SK-N-DZ (cell line): ENCODE measurements at places on chromosomes 7 and 10.

GRCh38 chr7:22832401-22832800 lies 9.8 kb upstream of the TOMM7 start:
- no peak for DNase-seq

DNA sequence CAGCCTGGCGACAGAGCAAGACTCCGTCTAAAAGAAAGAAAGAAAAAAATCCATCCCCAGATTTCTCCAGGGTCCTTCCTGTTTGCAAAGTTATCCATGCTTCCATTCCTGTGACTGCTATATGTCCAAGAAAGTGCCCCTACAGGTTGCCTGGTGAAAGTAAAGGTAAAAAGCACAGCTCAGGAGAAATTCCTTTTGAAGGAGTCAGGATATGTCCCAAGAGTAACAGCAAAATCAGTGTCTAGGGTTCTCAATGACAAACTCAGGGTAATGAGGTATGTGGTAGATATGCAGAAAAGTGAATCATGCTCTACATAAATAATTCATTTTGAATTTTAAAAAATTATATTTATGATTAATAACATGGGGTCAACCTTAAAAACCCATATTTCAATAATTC lies 91.5 kb downstream of the CTTNBP2 start:
- no peak for DNase-seq

- DNase-seq = no peak
Measured at GRCh38 chr10:6694447-6695140, 114.5 kb upstream of the PRKCQ start.

- peak; percentile 95 for DNase-seq
Measured at GRCh38 chr7:99438573-99439480, at the start of the genes CPSF4 and PTCD1. Gene CPSF4 (plus strand): TSS chr7:99438943. CDS start chr7:99439083, 140 bp downstream. Gene PTCD1 (minus strand): TSS chr7:99438798. CDS start chr7:99435242, 3,556 bp downstream.

DNA sequence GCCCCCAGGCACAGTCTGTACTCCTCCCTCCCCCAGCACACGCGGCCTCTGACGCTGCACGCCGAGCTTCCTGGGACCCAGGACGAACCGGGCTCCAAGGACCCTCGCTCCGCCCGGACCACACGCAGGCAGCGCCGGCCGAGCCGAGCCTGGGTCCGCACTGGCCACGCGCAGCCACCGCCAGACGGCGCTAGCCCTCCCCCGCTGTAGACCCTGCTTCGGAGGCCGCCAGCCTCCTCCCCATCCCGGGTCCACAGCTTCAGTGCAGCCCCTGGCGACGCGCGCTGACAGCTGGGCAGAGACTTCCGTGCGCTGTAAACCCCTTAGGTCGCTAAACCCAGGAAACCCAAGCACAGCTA lies 936 bp upstream of the TCERG1L start:
- DNase-seq = no peak
